ENCODE measurements at places on chromosomes 2 and 18. TPM values are rescaled to one million over a fixed set of nuclear protein-coding genes. Genes with fewer than 3 reads are reported as not detected.
A peak's percentile ranks its signal among the peaks of the same experiment; 100 is the strongest.

The ANKRD53 gene
- 0.66 TPM for total RNA-seq

GRCh38 chr2:30306522-30306921 lies 75.2 kb downstream of the LBH start:
- no peak overlapping the region for H3K4me3 ChIP-seq
- H3K36me3 ChIP-seq, result no peaks in the 10 kb centered on the region
- no peak for DNase-seq
- H3K27ac ChIP-seq, result no peak overlapping the region
- H3K4me1 ChIP-seq, result peaks cover 8% of the 10 kb centered on the region

- no peaks in the 10 kb centered on the region for H3K27me3 ChIP-seq
- H3K27ac ChIP-seq, result no peak overlapping the region
These were observed 163.2 kb upstream of the SLC1A4 start for GRCh38 chr2:64825831-64826491.

GRCh38 chr2:212441141-212441540 lies 97.5 kb downstream of the ERBB4 start:
- H3K36me3 ChIP-seq, result no peaks in the 10 kb centered on the region
- no peak overlapping the region for H3K27ac ChIP-seq
- no peaks in the 10 kb centered on the region for H3K27me3 ChIP-seq
- no peak for DNase-seq
- no peaks in the 10 kb centered on the region for H3K4me1 ChIP-seq

- peak overlapping the region; percentile 84 for H3K27ac ChIP-seq
- no peaks in the 10 kb centered on the region for H3K27me3 ChIP-seq
- DNase-seq, result no peak
- H3K4me1 ChIP-seq, result peaks cover 39% of the 10 kb centered on the region
These were observed 338 bp upstream of the THUMPD2 start for GRCh38 chr2:39779341-39779851.

The CD207 gene
- 1.7 TPM for total RNA-seq

DNA sequence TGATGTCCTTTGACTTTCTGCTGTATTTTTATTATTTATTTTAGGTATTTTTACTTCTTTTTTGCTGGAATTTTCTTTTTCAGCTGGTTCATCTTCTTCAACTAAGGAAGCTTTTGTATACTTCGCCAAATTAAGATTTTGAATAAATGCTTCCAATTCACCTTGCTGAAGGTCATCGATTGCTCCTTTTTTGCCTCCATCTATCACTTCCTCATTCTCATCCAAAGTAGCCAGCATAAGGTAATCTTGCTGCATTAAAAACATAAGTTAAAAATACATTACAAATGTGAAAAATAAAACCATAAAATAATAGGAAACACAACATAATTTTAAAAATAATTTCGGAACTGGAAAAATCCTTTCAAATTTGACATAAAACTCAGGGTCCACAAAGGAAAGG lies 2.6 kb downstream of the CEBPZ start:
- H3K27ac ChIP-seq, result no peak overlapping the region
- H3K36me3 ChIP-seq, result peaks cover 20% of the 10 kb centered on the region
- H3K4me3 ChIP-seq, result no peak overlapping the region
- no peak for DNase-seq
- no peaks in the 10 kb centered on the region for H3K27me3 ChIP-seq
- peaks cover 44% of the 10 kb centered on the region for H3K4me1 ChIP-seq

The FHOD3 gene
- 24.1 TPM for total RNA-seq

GRCh38 chr2:30860003-30860725 lies 52.9 kb upstream of the CAPN13 start:
- DNase-seq, result no peak
- no peak overlapping the region for H3K27ac ChIP-seq
- H3K27me3 ChIP-seq, result no peaks in the 10 kb centered on the region
- H3K36me3 ChIP-seq, result no peaks in the 10 kb centered on the region
- H3K4me3 ChIP-seq, result no peak overlapping the region

The MORN2 gene
- 8.7 TPM for total RNA-seq

- peaks cover 15% of the 10 kb centered on the region for H3K4me1 ChIP-seq
- no peak for DNase-seq
- peak overlapping the region; percentile 44 for H3K4me3 ChIP-seq
- H3K36me3 ChIP-seq, result no peaks in the 10 kb centered on the region
These were observed 104.5 kb upstream of the TAF1B start for GRCh38 chr2:9738535-9739496.

- H3K4me3 ChIP-seq, result no peak overlapping the region
- no peak overlapping the region for H3K27ac ChIP-seq
- H3K4me1 ChIP-seq, result no peaks in the 10 kb centered on the region
- no peaks in the 10 kb centered on the region for H3K36me3 ChIP-seq
- no peaks in the 10 kb centered on the region for H3K27me3 ChIP-seq
These were observed 218.2 kb upstream of the CELF4 start for GRCh38 chr18:37783771-37784170.

GRCh38 chr2:156708051-156708450 lies 271.9 kb downstream of the GPD2 start:
- DNase-seq, result no peak
- H3K27ac ChIP-seq, result no peak overlapping the region
- H3K4me1 ChIP-seq, result peaks cover 20% of the 10 kb centered on the region
- H3K4me3 ChIP-seq, result no peak overlapping the region
- no peaks in the 10 kb centered on the region for H3K36me3 ChIP-seq

The IL36B gene
- not detected for total RNA-seq

- DNase-seq, result no peak
- H3K36me3 ChIP-seq, result no peaks in the 10 kb centered on the region
- H3K4me1 ChIP-seq, result no peaks in the 10 kb centered on the region
- H3K27ac ChIP-seq, result no peak overlapping the region
- H3K4me3 ChIP-seq, result no peak overlapping the region
These were observed 491.1 kb upstream of the MYT1L start for GRCh38 chr2:2822143-2822542.

GRCh38 chr2:19358242-19359020 lies at the start of gene OSR1:
OSR1 (minus strand) TSS chr2:19358623; CDS start chr2:19353805, 4,818 bp downstream.
- H3K4me1 ChIP-seq, result peaks cover 20% of the 10 kb centered on the region
- H3K27ac ChIP-seq, result peak within 1 kb of the TSS; percentile 94
- H3K27me3 ChIP-seq, result no peaks in the 10 kb centered on the region

DNA sequence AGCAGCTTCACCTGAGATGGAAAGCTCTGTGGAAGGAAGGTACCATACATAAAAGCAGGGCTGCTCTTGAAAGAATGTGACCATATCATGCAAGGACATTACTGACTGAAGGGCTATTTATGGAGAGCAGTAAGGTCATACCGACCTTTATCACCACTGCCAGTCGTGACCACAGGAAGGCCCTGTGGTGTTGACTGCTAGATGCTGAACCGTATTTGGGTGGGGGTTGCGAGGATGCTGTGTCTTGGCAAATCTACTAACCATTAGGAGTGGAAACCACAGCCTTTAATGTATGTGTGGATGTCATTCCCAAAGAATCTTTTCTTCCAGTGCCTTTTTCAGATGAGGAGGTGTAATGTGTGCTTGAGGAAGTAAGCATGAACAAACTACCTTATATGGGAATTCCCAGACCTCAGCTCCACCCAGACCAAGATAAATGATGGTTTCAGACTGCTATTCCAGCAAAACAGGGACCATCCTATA lies 60.8 kb downstream of the LIMS1 start:
- no peak for DNase-seq
- no peaks in the 10 kb centered on the region for H3K27me3 ChIP-seq
- no peaks in the 10 kb centered on the region for H3K36me3 ChIP-seq
- peak overlapping the region; percentile 61 for H3K27ac ChIP-seq
- peaks cover 70% of the 10 kb centered on the region for H3K4me1 ChIP-seq

GRCh38 chr2:12797815-12798214 lies 81.1 kb downstream of the TRIB2 start:
- no peak overlapping the region for H3K27ac ChIP-seq
- no peak for DNase-seq
- H3K4me1 ChIP-seq, result peaks cover 13% of the 10 kb centered on the region
- H3K27me3 ChIP-seq, result no peaks in the 10 kb centered on the region
- no peaks in the 10 kb centered on the region for H3K36me3 ChIP-seq
- H3K4me3 ChIP-seq, result no peak overlapping the region

The ESPNL gene
- total RNA-seq, result 0.78 TPM

DNA sequence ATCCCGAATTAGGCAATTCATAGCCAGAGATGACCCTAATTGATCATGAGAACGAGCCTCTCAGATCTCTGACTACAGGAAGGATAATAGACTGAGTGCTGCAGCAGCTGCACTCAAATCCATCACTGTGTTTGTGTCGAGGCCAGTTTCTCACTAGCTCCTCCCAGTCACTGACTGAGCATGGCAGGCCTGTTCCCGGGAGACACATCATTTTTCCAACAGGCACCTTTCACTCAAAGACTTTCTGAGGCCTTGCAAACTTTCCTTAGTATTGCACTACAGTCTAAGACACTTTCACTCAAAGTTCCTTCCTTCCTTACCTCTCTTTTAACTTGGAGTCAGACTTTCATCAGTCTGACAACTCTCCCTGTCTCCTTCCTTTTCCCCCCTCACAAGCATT lies 13.7 kb downstream of the SOS1 start:
- H3K4me1 ChIP-seq, result no peaks in the 10 kb centered on the region
- H3K36me3 ChIP-seq, result peaks cover 7% of the 10 kb centered on the region
- no peak overlapping the region for H3K27ac ChIP-seq

DNA sequence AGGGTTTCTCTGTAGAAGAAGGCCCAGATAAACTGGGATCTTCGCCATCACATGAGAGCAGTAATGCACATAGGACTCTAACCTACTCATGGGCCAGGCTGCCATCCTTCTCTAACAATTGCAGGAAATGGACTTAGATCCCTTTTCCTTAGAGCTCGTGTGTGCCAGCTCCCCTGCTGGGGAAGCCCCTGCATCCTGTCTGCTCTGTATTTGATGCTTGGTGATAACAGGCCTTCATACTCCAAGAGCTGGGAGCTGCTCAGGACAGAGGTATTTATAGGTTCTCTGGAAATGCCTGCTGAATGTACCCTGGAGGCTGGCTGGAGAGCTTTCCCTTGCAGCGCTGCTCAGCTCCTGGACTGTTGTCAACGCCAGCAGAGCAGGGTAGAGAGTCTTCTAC lies 249.6 kb downstream of the MTX2 start:
- H3K27ac ChIP-seq, result no peak overlapping the region
- H3K4me3 ChIP-seq, result no peak overlapping the region
- peaks cover 7% of the 10 kb centered on the region for H3K4me1 ChIP-seq

DNA sequence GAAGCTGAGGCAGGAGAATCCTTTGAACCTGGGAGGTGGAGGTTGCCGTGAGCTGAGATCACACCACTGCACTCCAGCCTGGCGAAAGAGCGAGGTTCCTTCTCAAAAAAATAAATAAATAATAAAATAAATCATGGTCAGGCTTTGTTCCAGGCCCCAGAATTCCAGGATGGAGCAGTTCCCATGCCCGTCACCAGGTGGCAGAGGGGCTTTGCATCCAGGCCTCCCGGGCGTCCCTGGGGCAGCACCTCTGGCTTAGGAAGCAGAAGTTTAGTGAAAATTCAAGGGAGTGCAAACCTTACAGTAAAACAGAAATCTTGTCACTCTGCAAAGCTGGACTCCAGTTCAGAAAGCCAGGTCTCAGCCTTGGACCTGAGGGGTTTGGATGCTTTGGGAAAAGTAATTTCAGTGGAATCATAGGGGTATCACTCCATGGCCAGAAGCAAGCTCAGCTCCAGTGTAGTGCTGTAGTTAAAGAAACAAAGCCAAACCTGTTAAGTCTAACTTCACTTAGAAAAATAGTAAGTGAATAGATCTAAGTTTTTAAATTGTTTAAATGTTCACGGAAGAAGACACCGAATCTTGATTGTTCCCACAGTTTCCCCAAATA lies 512.7 kb downstream of the CMPK2 start:
- DNase-seq, result no peak
- H3K4me1 ChIP-seq, result no peaks in the 10 kb centered on the region
- no peaks in the 10 kb centered on the region for H3K27me3 ChIP-seq

DNA sequence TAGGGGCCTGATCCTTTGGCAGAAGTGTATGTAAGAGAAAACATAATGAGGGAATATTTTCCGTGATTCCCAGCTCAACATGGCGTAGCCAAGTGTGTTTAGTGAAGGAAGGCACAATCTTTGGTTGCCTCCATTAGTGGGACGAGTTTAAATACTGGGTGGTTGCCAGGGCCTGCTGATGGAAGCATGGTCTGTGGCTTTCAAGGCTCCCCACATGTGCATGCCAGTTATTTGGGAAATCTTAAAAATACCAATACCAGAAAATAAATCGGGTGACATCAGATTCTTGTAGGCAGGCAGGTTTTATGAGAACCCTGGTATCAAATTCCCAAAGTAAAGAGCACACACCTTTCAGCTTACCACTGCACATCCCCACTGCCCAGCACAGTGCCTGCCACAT lies 7.1 kb downstream of the MYL12A start:
- no peak overlapping the region for H3K4me3 ChIP-seq
- H3K27me3 ChIP-seq, result no peaks in the 10 kb centered on the region
- peaks cover 80% of the 10 kb centered on the region for H3K4me1 ChIP-seq

GRCh38 chr2:46042711-46043110 lies 254.5 kb upstream of the EPAS1 start:
- H3K4me3 ChIP-seq, result no peak overlapping the region
- no peaks in the 10 kb centered on the region for H3K4me1 ChIP-seq
- H3K27me3 ChIP-seq, result no peaks in the 10 kb centered on the region
- no peak for DNase-seq

The RAB27B gene
- total RNA-seq, result 0.42 TPM

The AMER3 gene
- total RNA-seq, result not detected

GRCh38 chr2:167005096-167005495 lies 116.8 kb downstream of the XIRP2 start:
- no peak overlapping the region for H3K4me3 ChIP-seq
- no peak overlapping the region for H3K27ac ChIP-seq

The CCDC148 gene
- total RNA-seq, result 3.2 TPM
